ENCODE measurements at places on chromosomes 6 and 20. TPM values are rescaled to one million over a fixed set of nuclear protein-coding genes. Genes with fewer than 3 reads are reported as not detected.

DNA sequence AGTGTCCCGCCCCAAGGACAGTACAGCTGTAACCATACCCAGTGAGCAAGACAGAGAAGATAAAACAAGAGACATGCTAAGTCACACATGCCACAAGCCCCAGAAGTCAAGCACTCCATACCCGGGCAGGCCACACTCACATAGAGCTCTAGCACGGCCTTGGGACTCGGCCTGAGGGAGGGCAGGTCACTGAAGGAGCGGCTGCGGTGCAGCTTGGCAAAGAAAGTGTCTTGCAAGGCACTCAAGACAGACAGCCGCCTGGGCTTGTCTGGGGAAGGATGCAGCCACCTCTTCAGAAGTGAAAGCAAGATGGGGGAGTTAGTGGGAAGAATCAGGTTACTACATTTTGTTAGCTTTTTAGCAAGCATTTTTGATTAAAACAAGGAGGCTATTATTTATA is 48.7 kb upstream of the ARMH2 start:
- DNase-seq: no peak

DNA sequence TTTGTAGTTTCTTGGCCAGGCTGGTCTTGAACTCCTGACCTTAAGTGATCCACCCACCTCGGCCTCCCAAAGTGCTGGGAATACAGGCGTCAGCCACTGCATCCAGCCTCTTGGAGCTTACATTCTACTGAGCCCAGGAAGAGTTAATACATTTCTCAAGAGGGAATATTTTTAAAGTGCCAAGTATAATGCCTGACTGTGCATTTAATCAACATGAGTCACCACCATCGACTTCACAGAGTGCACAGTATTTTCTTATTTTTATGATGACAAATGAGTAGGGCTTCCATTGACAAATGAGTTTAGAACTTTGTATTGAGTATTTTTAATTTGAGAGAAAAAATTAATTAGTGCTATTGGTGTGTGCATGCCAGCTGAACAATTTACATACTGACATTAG is 72.2 kb downstream of the SASH1 start:
- no peak for DNase-seq

GRCh38 chr20:63178446-63178820 is 37.5 kb downstream of the YTHDF1 start:
- DNase-seq: no peak

GRCh38 chr6:31300797-31301196 is 28.9 kb upstream of the HLA-C start:
- no peak for DNase-seq

DNA sequence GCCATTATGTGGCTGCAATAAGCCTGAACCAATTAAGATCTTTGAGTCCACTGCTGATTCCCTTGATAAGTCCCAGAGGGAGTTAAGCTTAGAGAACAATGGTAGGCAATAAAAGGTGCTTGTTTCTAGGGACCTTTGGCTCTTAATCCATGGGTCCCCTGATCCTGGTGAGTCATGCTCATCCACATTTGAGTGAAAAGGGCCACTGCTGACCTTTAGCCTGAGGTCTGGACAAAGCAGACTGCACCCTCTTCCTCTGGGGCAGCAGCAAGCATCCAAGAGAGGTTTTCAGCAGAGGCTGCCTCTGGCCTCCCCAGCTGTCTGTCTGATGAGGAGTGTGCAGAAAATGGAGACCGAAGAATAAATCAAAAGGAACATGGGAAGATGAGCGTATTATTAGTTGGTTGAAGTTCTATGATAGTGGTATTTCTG is 16.1 kb upstream of the SCGN start:
- no peak for DNase-seq

- no peak for DNase-seq
These were observed 450.3 kb upstream of the GJE1 start for GRCh38 chr6:141682391-141682790.

DNA sequence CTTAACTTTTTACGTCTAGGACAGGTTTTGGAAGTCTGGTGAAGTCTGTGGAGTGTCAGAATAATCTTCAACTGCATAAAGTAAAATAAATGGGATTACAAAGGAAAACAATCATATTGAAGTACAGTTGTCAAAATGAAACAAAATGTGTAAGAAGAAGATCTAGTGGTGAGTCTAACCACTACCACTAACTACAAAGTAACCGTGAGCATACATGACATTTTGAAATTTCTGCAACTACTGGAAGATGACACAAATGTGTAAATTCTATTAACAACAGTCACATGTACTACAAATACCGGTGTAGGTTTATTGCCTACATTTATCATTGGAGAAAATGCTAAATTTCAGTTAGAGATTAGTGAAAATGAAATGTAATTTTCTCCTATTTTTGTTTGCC is 29.7 kb downstream of the VPS52 start:
- DNase-seq: no peak

DNA sequence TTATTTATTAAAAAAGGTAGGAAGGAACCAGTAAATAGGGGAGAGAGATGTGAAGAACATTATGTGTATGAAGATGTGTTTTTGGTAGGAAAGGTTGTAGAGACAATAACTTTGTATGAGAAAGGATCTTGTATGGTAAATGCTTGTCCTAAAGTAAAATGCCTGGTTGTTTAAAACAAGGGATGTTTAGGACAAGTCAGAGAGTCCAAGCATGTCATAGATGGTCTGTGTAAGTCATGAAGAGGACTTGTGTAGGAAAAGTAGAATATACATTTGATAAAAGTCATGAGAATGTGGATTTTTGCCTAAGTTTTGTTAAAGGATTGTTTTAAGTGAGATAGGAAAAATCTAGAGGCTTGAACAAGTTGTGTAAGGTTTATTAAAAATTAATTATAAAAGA is 325.1 kb downstream of the CDH26 start:
- peak; percentile 13 for DNase-seq

DNA sequence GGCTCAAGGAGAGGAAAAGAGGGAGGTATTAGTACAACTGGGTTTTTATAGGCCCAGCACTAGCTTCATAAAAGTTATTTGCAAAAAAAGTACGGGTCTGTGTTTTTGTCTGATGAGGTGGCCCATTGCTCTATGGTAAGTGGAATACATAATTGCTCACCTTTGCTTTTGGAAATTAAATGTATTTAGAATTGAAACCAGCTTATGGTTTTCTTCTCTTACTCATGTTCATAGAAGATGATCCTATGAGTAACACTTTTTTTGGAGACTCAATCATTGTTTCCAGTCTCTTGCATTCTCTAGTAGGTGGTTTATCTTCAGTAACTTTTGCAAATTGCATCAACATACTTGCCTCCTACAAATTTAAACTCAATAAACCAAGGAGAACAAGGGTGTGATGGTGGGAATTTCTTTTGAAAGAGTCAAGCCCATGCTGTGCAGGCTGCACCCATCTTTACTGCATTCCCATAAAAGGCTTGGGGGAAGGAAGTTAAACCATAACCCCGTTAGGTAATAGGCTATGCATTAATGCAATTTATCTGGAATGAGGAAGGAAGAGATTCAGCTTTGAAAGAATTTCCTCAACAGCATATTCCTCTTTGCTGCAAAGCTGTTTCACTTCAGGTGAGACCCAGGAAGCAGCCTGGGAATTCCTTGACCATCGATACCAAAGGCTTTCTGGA is 48.5 kb upstream of the EDN1 start:
- no peak for DNase-seq

- no peak for DNase-seq
These were observed 27.0 kb downstream of the ELOVL5 start for GRCh38 chr6:53321701-53322100.

DNA sequence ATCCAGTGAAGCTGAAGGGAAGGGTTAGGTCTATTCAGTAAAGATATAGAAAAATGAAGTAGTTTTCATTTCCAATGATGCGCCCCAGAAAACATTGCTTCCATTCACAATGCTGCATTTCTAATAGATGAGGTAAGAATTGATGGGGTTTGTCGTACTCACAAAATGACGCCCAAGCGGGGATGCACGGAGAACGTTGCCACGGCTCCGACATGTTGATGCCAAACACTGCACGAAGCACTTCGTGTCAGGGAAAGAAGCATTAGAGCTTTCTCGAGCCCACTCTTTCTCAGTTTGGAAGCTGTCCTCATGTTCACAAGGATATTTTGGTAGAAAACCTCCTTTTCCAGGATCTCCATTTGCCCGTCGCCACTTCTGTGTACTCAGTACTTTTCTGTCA is 21.6 kb upstream of the MAFB start:
- no peak for DNase-seq

DNA sequence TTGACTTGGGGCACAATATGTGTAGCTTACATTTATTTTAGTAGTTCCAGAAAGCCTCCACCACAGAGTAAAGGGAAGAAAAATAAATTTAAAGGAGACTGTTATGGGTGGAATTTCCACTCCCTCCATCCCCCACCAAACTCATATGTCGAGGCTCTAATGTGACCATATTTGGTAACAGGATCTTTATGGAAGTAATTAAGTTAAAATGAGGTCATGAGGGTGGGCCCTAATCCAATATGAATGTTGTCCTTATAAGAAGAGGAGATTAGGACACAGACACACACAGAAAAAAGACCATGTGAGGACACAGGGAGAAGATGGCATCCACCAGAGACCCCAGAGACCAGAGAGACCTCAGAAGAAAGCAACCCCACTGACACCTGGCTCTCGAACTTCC is 189.7 kb downstream of the EDN1 start:
- no peak for DNase-seq

DNA sequence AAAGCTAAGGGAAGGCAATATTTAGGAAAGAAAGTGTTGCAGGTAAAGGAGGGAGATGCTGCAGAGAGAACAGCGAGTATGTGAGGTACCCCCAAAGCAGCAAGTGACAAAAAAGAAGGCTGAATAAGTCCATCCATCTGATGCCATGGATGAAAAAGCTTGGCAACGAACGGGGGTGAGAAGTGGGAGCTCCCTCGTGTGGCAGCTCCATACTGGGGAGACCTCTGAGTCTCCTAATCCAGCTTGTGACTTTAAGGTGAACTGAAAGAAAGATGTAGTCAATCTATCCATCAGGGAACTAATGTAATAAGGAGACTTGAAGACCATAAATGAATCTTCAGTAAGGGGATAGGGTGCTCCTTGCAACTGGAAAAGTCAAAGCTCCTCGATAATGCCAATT is 156.6 kb downstream of the OTOR start:
- DNase-seq: no peak

DNA sequence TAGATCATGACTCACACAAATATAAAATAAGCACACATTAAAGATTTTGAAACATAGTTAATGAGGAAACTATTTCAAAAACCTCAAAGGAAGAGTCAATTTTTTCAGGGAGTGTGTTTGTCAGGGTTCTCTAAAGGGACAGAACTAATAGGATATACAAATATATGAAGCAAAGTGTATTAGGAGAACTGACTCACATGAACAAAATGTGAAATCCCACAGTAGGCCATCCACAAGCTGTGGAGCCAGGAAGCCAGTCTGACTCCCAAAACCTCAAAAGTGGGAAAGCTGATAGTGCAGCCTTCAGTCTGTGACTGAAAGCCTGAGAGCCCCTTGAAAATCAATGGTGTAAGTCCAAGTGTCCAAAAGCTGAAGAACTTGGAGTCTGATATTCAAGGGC is 898.0 kb upstream of the EYS start:
- no peak for DNase-seq

DNA sequence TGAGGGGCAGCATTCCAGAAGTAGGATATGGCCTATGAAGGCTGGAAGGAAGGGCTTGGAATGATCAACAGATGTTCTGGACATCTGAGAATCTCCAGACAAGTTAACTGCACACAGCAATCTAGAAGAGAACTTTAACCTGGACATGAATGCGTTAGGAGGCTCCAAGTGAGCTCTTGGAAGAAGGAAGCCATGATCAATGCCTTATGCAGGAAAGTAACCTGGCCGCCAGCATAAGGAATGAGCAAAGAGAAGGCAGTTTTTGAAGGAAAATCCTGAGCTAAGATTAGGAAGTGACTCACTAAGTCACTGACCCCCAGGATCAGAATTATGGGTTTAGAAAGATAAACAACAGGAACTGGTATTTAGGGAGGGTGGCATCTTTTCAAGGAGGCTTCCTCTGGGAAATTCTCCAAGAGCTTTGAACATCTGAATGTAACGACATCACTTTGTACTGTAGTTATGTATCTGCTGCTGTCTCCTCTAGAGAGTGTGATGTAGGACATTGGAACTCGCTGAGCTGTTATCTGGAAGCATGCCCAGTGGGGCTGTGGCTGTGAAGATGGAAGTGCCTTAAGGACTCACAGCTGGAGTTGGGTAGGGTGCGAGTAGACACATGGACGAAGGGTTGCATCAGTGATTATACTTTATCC is 236.8 kb downstream of the PACRG start:
- no peak for DNase-seq

SALL4 gene
- total RNA-seq: not detected

ISM1 gene
- total RNA-seq: not detected

EYA2 gene
- total RNA-seq: not detected

DAAM2 gene
- total RNA-seq: 1.1 TPM

POPDC3 gene
- total RNA-seq: not detected

TPD52L1 gene
- total RNA-seq: not detected

GPLD1 gene
- total RNA-seq: 60.7 TPM

Measured in OCI-LY7 (cell line).